ENCODE measurements at places on chromosomes 7 and 10. TPM values are rescaled to one million over a fixed set of nuclear protein-coding genes. Genes with fewer than 3 reads are reported as not detected.

DNA sequence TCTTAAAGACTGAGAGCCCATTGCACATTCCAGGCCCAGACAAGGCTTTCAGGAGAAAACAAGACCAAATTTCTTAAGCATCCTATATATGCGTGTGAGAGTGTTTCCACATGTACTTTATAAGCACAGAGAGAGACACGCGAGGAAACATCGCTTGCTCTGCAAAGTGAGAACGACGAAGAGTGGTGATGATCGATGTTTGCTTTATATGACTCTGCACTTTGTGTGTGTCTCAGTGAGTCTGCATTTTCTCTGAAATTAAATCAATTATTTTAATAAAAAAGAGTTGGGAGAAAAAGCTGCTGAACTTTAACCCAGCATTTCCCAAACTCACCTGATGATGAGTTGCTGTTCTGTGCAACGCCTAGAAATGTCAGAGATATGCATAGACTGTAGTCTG lies 61.7 kb upstream of the ZMIZ1 start:
- DNase-seq: no peak

DNA sequence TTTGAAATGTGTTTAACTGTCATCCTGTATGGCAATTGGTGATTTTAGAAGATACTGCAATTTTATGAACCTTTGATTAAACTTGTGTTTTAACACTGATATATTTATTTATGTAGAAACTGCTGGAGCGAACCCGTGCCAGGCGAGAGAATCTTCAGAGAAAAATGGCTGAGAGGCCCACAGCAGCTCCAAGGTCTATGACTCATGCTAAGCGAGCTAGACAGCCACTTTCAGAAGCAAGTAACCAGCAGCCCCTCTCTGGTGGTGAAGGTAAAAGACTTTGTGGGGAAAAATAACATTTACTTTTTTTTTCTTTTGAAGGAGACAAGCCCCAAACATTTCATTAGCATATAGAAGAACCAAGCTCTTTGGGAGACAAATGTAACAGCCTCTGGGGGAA lies 6.5 kb downstream of the ANLN start:
- no peak for DNase-seq

DNA sequence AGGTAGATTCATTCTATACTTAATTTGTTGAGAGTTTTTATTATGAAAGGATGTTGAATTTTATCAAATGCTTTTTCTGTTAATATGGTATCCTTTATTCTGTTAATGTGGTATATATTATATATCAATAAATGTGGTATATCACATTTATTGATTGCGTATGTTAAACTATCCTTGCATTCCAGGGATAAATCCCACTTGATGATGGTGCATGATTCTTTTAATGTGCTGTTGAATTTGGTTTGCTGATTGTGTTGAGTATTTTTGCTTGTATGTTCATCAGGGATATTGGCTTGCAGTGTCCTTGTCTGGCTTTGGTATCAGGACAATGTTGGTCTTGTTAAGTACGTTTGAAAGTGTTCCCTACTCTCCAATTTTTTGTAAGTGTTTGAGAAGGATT lies 11.9 kb downstream of the LRMDA start:
- DNase-seq: no peak

- DNase-seq: no peak
Observed at GRCh38 chr10:124345521-124345920, 73.2 kb downstream of the OAT start.

- DNase-seq: no peak
Observed at GRCh38 chr10:26911811-26912461, 51.2 kb upstream of the ABI1 start.

DNA sequence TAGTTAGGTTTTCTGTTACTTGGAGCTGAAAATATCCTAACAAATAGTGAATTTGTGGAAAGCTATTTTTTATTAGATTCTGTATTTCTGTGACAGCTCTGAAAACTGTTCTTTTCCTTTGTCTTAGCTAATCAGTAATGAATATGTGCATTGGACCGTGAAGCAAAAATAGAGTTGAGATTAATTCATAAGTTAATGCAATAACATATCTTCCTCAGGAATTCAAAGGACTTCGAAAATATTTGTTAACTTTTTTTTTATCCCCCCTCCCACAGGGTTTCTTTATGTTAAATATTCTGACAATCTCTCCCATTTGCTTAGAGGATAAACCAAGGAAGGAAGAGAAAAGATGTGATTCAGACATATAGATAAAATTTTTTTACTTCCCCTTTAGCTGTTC lies 101.4 kb downstream of the PODXL start:
- DNase-seq: no peak

GRCh38 chr10:13990392-13990805 lies 340.3 kb downstream of the FRMD4A start:
- DNase-seq: no peak

DNA sequence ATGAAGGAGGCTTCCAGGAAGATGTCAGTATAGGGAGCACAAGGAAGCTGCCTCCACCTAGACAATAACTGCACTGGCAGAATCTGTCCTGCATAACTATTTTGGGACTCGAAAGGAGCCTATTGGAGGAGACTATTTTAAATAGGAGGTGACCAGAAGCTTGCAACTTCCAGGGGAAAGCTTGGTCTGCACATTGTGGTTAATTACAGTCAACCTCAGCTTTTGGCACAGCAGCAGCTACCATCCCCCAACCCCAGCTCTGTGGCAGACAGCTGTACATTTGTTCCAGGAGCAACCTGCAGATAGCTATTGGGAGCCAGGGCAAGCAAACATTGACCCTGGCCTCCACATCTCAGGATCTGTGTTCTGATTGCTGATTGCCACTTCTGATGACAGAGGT lies 46.3 kb upstream of the NANOS1 start:
- DNase-seq: no peak

GRCh38 chr10:77629775-77630506 lies 7.7 kb downstream of the KCNMA1 start:
- no peak for DNase-seq

GRCh38 chr10:132507409-132507955 lies 30.1 kb upstream of the INPP5A start:
- no peak for DNase-seq

The LIPJ gene
- polyA plus RNA-seq: not detected

- no peak for DNase-seq
Observed at GRCh38 chr7:46282155-46282554, 361.1 kb upstream of the IGFBP3 start.

- DNase-seq: no peak
Observed at GRCh38 chr10:11320809-11321520, 290.5 kb downstream of the USP6NL start.

GRCh38 chr7:43756368-43757072 lies 2.0 kb upstream of the BLVRA start:
- DNase-seq: no peak

DNA sequence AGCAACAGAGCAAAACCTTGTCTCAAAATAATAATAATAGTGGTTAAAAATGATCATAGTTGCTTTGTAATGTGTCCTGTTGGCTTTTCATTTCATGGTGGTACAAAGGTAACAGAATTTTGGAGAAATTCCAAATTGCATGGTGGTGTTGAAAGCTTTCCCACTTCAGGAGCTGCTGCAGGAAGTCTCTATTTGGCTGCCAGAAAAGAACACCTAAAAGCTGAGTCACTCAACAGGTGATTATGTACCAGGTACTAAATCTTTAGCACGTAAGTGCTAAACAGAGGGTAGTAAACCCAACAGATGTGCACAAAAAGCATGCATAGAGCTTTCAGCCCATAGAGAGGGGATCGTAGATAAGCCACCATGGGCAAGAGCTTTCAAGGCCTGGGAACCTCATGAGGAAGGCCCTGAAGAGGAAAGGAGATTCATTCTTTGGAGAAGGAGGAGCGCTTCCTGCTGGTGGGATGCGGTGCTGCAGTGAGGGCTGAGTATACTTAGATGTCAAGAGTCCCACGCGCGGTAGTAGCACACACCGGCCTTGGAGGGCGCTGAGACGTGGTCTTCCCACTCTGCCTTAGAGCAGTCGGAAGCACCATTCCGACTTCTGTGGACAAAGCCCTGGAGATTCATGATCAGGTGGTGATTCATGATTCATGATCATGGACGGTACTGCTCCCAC lies 118.7 kb downstream of the RALA start:
- no peak for DNase-seq

The HUS1 gene
- 18.7 TPM for polyA plus RNA-seq

DNA sequence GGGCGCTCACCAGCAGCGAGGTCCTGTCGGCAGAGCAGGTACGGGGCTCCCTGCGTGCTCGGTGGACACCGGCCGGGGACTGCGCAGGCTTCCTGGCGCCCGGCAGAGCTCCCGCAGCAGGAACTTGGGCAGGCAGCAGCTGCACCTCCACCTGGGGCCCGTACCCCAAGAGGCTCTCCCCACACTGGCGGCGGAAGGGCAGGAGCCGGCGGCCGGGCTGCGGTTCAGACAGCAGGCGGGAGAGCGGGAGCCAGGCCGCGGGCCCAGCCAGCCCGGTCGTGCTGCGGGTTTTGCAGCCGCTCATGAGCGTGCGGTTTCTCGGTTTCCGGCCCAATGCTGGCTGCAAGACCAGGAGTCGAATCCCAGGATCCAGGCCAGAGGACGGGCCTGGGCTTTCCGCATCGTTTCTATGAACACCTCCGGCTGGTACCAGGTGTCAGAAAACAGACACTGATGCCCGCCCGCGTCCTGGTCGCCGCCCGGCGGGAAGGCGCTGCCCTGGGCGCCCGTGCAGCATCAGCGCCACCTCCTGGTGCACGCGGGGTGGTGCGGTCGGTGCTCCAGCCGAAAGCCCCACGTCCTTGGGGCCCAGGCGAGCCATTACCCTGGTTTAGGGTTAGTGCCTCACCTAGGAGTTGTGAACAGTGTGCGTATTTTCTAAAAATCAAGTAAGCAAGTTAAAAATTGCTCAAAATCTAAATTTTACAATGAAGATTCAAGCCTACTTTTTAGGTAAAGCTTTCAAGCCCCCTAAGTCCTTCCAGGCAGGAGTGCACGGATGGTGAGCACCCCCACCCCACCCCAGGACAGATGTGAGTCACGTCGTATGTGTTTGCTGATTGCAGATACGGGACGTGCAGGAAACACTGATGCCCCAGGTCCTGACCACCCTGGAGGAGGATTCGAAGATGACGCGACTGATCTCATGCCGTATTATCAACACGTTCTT lies 47.4 kb upstream of the PRKAR1B start:
- DNase-seq: no peak

The PDE6C gene
- polyA plus RNA-seq: 0.58 TPM

The GFRA1 gene
- polyA plus RNA-seq: 22.2 TPM

The ADAP1 gene
- 3.2 TPM for polyA plus RNA-seq

The PNLIPRP2 gene
- polyA plus RNA-seq: 0.25 TPM

GRCh38 chr10:110009736-110010475 lies 2.1 kb downstream of the ADD3 start:
- no peak for DNase-seq

DNA sequence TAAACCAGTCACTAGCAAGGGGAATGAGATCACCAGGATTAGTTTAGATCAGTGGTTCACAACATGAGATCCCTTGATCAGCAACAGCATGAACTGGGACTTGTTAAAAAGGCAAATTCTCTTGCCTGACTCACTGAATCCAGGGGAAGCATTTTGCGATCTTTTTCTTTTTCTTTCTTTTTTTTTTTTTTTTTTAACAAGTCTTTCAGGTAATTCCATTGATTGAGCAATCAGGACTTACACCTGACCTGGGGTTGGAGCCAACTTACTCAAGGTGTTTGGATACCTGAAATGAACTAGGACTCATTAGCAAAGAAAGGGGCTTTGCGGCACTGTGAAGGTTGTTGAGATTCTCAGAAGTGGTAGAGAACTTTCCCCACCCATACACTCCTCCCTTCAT lies 47.1 kb upstream of the PRR15 start:
- no peak for DNase-seq

DNA sequence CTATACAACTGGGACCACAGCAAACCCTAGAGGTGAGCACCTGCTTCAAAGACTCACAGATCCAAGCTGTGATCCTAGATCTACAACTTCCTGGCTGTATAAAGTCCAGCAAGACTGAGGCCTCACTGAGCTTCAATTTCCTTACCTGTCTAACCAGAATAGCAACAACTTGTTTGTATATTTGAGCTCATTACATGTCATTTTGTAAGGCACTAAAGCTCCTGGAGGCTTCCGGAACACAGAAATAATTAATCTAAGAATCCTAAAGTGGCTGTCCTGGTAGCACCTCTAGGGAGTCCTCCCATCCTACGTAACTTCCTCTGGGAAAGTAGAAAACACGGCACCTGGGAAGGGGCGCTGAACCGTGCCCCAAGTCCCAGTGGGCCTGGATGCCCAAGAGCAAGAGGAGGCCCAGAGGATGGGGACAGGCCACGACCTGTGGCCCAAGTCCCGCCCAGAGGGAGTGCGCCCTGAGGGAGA lies 39.4 kb downstream of the HK1 start:
- no peak for DNase-seq

GRCh38 chr7:94323844-94324243 lies 70.9 kb upstream of the COL1A2 start:
- DNase-seq: no peak

The SUN1 gene
- polyA plus RNA-seq: 218 TPM

DNA sequence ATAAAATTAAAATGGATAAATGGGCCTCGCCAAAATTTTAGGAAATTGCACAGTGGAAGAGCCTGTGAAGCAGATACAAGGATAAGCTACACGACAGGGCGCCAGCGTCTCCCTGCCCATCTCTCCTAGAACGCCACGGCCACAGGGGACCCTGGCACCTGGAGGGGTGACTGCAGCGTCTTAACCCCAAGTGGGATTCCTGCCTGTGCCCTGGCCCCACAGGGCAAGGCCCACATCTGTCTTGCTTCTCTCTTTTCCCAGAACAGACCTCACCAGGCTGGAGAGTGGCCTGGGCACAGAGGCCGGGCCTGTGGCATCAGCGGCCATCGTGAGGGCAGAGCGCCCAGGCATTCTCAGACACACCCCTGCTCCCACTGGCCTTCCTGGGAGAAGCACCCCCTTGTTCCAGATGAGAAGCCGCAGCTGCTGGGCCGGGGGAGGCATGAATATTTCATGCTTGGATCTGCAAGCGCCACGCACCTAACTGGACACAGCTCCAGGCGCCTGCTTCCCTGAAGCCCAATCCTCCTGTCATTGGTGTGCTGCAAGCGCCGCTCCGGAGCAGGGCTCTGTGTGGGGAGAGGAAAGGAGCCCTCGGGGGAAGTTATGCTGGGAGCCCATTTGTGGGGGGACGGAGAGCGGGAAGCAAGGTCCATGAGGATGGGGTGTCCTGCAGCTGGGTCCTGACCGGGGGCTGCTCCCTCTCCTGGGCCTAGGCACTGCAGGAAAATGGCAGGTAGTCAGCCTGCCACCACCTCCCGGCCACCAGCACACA lies 153.5 kb downstream of the ELFN1 start:
- DNase-seq: no peak

DNA sequence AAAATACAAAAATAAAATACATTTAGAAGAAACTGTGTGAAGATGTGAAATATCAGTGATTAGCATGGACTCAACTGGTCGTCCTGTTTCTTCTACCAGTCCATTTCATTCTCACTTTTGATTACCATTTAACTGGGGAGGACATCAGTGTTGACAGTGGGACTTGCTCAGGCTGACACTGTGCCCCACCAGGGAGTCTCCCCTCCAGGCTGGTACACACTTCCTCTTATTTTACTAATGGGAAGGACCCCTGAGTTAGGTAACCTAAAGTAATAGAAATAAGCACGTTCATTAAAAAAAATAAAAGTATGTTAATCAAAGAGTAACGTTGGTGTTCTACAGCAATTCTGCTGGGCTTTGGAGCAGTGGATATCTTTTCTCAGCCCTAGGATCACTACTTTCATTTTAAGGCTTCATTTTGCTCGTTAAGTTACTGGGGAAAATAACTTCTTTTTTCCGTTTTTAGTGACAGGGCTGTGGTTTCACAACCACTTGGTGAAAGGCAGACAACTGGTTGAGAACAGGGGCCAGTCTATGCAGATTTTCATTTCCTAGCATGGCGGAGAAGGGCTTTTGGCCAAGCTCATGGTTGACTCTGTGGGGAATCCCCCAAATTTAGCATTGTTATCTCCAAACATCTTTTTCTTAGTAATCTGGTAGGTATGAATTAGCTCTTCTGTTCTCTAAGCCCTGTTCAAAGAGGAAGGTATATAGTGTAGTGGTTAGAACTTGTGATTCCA lies 2.1 kb downstream of the SNX10 start:
- DNase-seq: no peak

All from forelimb muscle (tissue), 1 donor.